ENCODE measurements at places on chromosomes 4 and X.

DNA sequence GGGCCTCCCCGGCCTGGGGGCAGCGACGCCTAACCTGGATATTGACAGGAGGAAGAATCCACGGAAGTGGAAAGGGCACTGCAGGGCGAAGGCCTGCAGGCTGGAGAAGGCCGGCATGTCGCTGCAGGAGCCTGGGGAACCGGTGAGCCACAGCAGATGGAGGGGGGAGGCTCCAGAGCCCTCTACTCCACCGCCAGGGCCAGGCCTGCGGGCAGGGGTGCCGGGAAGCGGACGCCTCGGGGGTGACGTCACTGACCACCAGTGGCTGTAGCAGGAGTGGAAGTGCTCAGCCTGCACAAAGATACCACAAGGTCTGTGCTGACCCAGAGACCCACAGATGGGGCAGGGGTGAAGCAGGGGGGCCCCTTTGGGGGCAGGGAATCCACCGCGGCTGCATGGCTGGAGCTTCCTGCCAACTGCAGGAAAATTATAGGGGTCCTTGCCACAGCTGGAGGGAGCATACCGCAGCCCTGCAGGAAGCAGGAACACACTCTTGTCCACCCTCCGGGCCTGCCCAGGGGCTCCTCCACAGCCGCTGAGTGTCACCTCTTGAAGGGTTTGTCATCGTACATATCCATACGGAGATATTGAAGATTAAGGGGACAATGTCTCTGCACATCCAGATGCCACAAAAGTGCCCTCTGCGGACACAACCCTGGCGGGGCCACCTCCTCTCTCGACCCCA, 7.6 kb upstream of the HTRA3 start:
- DNase-seq, result no peak

DNA sequence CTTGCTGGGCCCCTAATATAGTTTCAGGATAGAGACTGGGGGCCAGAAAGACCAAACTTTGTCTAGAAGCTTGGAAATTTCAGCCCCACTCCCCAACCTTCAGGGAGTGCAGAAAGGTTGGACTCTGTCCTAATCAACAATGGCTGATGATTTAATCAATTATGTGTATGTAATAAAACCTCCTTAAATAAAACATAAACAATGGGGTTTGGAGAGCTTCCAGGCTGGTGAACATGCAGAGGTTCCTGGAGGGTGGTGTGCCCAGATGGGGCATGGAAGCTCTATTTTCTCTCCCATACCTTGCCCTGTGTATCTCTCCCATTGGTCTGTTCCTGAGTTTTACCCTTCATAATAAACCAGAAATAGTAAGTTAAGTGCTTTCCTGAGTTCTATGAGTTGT, 174.2 kb downstream of the GC start:
- DNase-seq, result no peak

- no peak for DNase-seq
These were observed 118.4 kb downstream of the CHIC1 start for GRCh38 chrX:73681408-73681807.

DNA sequence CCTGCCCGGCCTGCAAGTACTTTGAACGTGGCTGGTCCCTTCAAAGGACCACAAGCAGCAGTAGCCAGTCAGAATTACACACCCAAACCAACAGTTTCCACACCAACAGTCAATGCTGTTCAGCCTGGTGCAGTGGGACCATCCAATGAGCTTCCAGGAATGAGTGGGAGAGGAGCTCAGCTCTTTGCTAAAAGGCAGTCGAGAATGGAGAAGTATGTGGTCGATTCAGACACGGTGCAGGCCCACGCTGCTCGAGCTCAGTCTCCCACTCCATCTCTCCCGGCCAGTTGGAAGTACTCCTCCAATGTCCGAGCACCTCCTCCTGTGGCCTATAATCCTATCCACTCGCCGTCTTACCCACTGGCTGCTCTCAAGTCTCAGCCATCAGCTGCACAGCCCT, 104.4 kb upstream of the MYOZ2 start:
- no peak for DNase-seq

All from T-helper 1 cell (primary cell).